ENCODE measurements at places on chromosomes 16 and 17.

DNA sequence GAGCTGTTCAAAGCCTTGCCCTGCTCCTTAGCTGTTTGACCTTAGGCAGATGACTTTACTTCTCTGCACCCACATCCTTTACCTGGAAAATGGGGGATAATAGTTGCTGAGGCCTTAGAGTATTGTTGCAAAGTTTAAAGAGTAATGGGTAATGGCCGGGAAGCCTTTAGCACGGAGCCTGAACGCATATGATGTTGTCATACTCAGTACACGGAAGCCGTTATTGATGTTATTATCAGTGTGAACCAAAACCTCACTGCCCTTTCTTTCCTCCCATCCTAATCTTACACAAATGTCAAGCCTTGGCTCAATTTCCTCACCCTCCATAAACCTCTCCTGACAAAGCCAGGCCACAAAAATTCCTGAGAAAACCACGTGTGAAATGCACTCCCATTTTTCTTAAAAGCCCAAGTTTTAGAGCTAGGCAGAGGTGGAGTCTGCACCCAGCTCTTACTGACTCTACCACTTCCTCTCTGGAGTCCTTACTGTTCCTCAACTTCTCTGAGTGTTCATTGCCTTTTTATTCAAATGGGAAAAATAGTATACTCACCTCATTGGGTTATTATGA is 67.3 kb upstream of the CACNG3 start:
- no peak for DNase-seq

DNA sequence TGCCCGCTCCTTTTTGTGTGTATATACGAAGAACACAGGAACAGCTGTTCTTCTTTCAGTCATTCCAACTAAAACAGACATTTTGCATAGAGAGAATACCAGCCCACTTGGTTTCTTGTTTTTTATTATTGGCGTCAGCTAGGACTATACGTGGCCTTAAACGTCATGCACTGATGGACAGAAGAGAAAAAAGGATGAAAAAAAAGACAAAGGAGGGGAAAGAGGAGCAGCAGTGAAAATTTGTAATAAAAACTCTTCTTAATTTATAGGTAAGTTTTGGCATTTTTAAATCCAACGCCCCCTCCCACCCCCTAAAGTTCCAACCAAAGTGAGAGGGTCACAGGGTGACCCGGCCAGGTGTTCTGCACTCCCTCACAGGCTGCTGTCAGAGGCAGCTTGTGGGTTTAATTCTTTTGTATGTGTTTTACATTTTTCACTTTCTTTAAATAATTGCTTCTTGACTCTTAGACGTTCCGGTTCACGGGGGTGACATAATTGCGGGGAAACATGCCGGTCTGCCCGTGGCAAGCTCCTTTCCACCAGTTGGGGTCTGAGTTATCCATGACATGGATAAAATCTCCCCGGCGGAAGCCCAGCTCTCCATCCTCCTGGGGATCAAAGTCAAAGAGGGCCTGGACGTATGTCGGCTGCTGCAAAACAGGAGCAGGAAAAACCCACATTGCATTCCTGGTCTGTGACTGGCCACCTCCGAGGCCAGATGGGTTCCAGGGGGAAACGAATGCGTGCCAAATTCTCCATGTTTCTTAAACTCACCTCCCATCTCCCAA is 30.9 kb upstream of the SLC25A19 start:
- DNase-seq, result no peak

DNA sequence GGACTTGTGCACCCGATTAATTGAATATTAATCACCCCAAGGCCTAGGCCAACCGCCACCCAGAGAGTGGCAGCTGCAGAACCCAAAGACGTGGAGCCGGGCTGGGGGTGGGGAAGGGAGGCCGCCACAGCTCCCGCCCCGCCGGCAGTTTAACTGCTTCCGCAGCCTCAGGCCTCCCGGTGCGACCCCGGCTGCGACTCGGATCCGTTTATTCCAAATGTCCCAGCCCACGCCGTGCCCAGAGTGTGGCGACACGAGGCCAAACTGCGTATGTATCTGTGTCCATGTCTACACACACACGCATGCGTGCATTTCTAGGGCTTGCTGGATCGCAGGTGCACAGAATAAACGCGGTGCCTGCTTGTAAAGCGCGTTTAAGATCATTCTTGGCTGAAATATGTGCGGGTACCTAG is 802 bp upstream of the TOB1 start:
- no peak for DNase-seq

DNA sequence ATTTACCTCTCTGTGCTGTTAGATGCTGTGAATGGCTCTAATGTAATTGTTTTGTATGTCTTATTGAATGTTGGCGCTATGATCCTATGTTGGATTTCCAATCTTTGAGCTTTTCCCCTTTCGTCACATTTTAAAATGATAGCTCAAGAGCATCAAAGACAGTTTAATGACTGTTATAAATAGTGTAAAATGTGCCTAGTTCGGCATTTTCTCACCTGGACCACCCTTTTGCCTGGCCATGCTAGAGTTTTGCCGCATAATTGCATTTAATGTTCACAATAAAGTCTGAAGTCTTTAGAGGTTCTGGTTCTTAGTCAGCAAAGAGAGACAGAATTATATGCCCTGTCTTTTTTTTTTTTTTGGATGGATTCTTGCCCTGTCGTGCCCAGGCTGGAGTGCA is 155.2 kb downstream of the SNX29 start:
- no peak for DNase-seq

DNA sequence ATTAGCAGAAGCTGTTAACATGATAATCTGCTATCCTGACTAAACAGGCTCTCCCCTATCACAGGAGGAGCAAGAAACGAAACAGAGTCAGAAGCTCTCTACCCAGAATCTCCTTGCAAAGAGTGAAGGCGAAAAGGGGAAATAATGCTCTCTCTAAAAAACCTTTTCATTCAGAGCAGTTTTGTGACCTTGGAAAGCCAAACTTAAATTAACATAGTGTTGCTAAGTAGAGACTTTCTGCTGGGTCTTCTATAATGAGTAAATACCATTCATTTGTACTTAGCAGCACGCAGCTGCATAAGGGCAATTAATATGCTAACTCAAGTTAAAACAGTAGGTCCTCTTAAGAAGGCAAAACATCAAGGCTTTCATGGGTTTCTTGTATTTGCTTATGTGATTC is 101.7 kb upstream of the GPR139 start:
- no peak for DNase-seq

GRCh38 chr16:69796285-69797118 is 34.4 kb downstream of the WWP2 start:
- peak; percentile 88 for DNase-seq
